HFFc6 (cell line): ENCODE measurements at places on chromosomes 3 and 15. TPM values are rescaled to one million over a fixed set of nuclear protein-coding genes. Genes with fewer than 3 reads are reported as not detected.

DNA sequence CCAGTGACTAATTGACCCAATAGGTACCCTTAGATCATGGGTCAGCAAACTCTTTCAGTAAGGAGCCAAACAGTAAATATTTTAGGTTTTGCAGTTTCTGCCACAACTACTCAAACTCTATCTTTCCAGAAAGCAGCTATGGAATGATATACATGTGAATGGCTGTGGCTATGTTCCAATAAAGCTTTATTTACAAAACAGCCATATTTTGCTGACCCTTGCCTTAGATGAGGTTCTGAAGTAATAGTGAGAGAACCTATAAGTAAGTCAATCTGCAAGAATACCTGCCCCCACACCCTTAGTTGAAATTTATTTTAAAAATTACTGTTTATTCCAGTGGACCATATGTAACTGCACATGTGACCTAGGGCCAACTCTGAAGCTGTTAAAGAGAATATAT, 134.0 kb downstream of the CMSS1 start:
- DNase-seq: no peak

DNA sequence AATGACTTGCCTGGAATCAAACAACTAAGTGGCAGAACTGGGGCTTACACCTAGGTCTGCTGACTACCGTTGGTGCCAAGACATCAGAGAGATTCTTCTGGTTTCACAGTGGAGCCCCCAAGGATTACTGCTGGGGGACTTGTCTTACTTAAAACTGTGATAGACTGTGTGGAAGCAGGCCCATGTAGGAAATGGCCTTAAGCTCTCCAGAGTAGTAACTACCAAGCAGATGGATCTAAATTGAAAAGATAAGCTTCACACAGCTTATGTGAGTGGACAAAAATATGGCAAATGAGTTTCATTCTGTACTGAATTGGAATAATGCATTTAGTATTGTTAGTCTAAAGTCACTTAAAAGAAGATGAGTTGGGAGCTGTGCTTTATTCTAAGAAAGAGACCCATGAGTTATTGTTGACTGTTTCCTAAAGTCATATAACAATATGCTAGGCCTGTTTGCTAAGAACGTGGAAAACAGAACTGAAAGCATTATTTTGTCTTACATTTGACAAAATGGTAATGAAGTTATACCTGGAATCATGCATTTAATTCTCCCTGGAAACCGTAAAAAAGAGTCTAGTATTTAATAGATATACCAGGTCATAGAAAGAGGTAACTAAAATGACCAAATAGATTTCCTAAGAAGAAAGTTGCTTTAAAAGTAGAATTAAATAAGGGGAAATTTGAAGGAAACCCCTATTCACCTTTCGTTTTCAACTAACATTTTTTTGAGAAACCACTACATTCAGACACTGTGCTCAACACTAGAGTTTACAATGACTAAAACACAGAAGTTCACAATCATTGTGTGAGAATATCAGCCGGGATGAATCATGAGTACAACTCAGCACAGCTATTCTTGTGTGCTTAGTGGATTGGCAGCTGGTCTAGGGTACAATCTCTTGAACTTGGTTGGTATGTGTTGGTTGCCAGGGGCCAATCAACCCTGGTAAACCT, 13.0 kb upstream of the MAPK6 start:
- peak; percentile 53 for DNase-seq

DNA sequence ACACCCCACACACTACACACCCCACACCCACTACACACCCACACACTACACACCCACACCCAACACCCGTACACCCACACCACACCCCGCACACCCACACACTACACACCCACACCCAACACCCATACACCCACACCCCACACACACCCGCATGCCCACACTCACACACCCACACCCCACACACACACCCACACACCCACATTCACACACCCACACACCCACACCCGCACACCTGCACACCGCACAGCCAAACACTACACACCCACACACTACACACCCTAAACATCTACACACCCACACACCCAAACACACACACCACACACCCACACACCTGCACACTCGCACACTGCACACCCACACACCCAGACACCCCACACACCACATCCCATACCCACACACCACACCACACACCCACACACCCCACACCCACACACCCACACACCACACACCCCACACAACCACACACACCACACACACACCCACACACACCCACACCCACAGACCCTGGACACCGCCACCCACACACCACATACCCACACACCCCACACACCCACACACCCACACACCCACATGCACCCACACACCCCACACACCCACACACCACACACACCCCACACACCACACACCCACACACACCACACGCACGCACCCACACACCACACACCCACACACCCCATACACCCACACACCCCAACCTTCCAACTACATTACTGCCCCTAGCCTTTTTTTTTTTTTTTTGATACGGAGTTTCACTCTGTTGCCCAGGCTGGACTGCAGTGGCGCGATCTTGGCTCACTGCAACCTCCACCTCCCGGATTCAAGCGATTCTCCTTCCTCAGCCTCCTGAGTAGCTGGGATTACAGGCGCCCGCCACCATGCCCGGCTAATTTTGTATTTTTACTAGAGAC, 16.9 kb downstream of the CEP19 start:
- DNase-seq: no peak

DNA sequence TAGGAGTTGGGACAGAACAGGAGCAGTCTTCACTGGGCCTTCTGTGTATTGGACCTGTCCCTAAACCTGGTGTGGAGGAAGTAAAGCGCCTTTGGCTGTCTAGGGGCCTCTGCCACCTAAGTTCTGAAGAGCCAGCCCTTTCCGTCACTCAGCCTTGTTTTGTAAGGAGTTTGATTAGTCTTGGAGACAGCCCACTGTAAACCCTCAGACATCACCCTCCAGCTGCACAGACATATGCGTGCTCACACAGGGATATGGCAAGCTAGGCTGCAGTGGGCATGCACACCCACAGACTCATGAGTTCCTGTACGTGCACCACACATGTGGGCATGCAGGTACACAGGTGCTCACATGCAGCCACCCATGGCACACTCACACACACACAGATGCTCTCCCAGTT, 5.2 kb downstream of the PRKCD start:
- DNase-seq: no peak

- DNase-seq: no peak
These were observed 374.0 kb downstream of the KCNH8 start for GRCh38 chr3:19522305-19522704.

- DNase-seq: no peak
These were observed 220.3 kb downstream of the THSD4 start for GRCh38 chr15:71335591-71335990.

GRCh38 chr15:69979783-69980182, 117.9 kb downstream of the TLE3 start:
- no peak for DNase-seq

The TIGIT gene
- not detected in 3 replicates for total RNA-seq

DNA sequence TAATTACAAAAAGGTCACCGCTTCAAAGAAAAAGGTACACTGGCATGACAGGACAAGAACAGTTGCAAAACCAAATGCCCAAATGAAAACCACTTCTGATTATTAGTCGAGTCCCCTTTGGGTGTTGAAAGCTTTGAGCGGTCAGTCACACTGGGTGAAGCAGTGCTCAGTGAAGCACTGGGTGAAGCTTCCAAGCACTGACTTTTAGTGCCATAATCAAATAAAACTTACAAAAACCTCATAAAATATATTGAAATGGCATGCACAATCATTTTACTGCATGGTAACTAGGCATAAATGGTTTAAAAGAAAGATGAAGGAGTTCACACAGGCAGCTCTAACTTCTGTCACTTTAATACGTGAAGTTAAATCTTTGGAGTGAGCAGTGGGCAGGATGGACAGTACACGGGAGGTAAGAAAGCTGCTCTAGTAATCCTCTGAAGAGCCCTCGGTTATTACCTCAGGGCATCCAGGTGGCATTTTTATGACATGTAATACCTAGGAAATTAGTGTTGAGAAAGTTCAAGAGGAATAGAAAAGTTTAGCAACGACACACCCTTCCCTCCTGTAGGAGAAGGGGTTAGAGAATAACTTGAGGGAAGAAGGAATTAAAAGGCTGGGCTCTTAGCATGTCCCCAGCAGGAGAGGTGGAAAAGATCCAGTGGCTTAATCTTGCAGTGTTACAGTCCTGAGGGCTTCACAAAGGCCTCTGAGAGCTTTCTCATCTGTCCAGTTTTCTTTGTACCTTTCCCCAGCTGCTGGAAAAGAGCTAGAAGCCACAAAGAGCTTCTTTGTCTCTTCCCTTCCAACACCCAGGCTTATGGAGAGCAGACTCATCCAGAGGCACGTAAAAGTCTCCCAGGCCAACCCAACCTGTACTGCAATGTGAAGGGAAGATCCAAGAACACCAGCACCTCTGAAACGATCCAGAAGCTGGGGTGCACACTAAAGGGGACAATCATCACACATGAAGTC, 64.9 kb upstream of the MYO5C start:
- no peak for DNase-seq

GRCh38 chr15:29091666-29092065, 178.0 kb downstream of the NSMCE3 start:
- no peak for DNase-seq
